ENCODE measurements at places on chromosomes 5 and 9. TPM values are rescaled to one million over a fixed set of nuclear protein-coding genes. Genes with fewer than 3 reads are reported as not detected.

Gene MCC
- 19.6 TPM for total RNA-seq

Gene CMYA5
- total RNA-seq = 213 TPM

Gene IFNB1
- not detected for total RNA-seq

Gene IFNK
- not detected for total RNA-seq

Gene ZBTB43
- total RNA-seq = 10.4 TPM

All from muscle of leg (tissue), 16 donors.